ENCODE measurements at places on chromosomes 4 and X. TPM values are rescaled to one million over a fixed set of nuclear protein-coding genes. Genes with fewer than 3 reads are reported as not detected.
A peak's percentile ranks its signal among the peaks of the same experiment; 100 is the strongest.

- H3K36me3 ChIP-seq: no peaks in the 10 kb centered on the region
- H3K27ac ChIP-seq: no peak overlapping the region
- H3K4me3 ChIP-seq: no peak overlapping the region
- H3K4me1 ChIP-seq: peaks cover 8% of the 10 kb centered on the region
- no peak for DNase-seq
These were observed 261.5 kb downstream of the GPC3 start for GRCh38 chrX:133723930-133724329.

GRCh38 chrX:42079968-42080367, 156.6 kb upstream of the CASK start:
- no peaks in the 10 kb centered on the region for H3K27me3 ChIP-seq
- no peak for DNase-seq
- no peak overlapping the region for H3K4me3 ChIP-seq
- H3K36me3 ChIP-seq: peaks cover 2% of the 10 kb centered on the region
- H3K4me1 ChIP-seq: no peaks in the 10 kb centered on the region
- H3K27ac ChIP-seq: no peak overlapping the region

The ANKRD50 gene
- total RNA-seq: 29.3 TPM

The HDX gene
- total RNA-seq: 10.6 TPM

- no peak within 1 kb of the TSS for H3K27ac ChIP-seq
- no peak within 1 kb of the TSS for H3K4me3 ChIP-seq
- no peaks in the 10 kb centered on the region for H3K4me1 ChIP-seq
- no peak for DNase-seq
These were observed at the start of gene SMIM31 for GRCh38 chr4:164753873-164754488. TSS of gene SMIM31 (plus strand) at chr4:164754131. CDS start at chr4:164770444, 16,313 bp downstream.

GRCh38 chr4:93199492-93199891, 629.1 kb upstream of the ATOH1 start:
- peak; percentile 4 for DNase-seq
- no peaks in the 10 kb centered on the region for H3K27me3 ChIP-seq
- H3K27ac ChIP-seq: no peak overlapping the region
- H3K36me3 ChIP-seq: no peaks in the 10 kb centered on the region

- H3K36me3 ChIP-seq: no peaks in the 10 kb centered on the region
- H3K4me1 ChIP-seq: peaks cover 10% of the 10 kb centered on the region
- DNase-seq: no peak
- H3K27ac ChIP-seq: no peak overlapping the region
- no peak overlapping the region for H3K4me3 ChIP-seq
These were observed 24.7 kb downstream of the ETNPPL start for GRCh38 chr4:108738003-108738706.

The PNMA5 gene
- total RNA-seq: not detected

DNA sequence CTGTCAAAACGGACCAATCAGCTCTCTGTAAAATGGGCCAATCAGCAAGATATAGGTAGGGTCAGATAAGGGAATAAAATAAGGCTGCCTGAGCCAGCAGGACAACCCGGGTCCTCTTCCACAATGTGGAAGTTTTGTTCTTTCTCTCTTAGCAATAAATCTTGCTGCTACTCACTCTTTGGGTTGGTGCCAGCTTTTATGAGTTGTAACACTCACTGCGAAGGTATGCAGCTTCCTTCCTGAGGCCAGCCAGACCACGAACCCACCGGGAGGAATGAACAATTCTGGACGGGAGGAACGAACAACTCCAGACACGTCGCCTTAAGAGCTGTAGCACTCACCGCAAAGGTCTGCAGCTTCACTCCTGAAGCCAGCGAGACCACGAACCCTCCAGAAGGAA, 287.8 kb downstream of the RAPGEF2 start:
- H3K27ac ChIP-seq: no peak overlapping the region
- peaks cover 11% of the 10 kb centered on the region for H3K36me3 ChIP-seq
- DNase-seq: no peak
- H3K4me3 ChIP-seq: no peak overlapping the region

The JADE3 gene
- total RNA-seq: 18.8 TPM

The TMEM271 gene
- total RNA-seq: 0.32 TPM

DNA sequence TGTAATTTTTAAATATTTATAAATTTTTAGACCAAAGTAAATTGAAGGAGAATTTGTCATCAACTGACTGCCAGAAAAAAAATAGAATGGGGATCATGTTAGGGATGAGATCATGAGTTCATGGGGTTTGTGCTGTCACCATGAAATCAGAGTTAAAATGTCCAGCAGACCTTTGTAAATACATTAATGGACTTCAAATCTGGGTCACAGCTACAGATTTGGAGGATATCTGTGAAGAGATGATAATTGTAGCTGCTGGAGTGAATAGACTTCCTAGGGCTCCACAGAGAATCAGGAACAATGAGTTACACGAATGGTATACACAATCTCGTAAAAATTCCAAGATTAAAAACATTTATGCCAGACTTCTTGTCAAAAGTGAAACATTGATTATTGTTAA, 6.6 kb downstream of the FSTL5 start:
- peaks cover 5% of the 10 kb centered on the region for H3K4me1 ChIP-seq
- H3K4me3 ChIP-seq: no peak overlapping the region
- H3K27ac ChIP-seq: no peak overlapping the region
- H3K36me3 ChIP-seq: no peaks in the 10 kb centered on the region

- peaks cover 2% of the 10 kb centered on the region for H3K36me3 ChIP-seq
- no peaks in the 10 kb centered on the region for H3K27me3 ChIP-seq
These were observed 722.4 kb upstream of the TENM3 start for GRCh38 chr4:181520790-181521189.

The KCTD8 gene
- total RNA-seq: not detected

The IRAK1 gene
- total RNA-seq: 119 TPM

The TEX11 gene
- not detected for total RNA-seq

DNA sequence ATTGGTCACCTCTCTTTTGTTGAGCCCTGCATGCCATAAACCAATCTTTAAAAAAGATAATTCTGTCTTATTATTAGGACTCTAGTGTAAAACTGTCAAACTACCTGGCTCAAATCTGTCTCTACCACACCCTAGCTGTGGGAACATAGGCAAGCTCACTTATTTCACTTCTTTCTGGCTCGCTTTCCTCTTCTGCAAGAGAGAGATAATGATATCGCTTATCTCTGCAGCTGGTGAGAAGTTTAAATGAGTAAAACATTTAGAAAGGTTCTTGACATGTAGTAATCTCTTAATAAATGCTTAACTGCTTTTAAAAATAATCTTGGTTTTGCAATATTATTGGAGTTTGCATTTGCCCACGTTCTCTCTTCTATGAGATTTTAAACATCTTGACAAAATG, 1109.2 kb downstream of the RAPGEF2 start:
- H3K4me3 ChIP-seq: no peak overlapping the region
- no peaks in the 10 kb centered on the region for H3K27me3 ChIP-seq
- H3K36me3 ChIP-seq: no peaks in the 10 kb centered on the region
- no peak for DNase-seq
- H3K4me1 ChIP-seq: peaks cover 5% of the 10 kb centered on the region
- no peak overlapping the region for H3K27ac ChIP-seq

DNA sequence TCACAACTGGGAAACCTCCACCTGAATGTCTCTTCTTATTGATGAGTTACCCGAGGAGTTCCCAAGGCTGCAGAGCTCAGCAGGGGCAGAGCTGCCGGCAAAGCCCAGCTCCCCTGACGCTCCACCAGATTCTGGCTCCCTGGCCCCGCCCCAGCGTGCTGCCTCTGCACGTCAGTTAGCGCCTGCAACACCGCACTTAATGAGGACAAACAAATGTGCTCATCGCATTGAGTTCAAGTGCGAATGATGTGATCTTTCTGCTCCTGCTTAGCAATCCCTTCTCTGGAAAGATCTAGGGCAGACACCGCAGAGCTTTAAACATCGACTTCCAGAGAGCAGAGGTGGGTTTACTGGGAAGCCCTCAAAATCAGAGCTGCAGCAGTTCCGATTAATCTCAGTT, 55.5 kb upstream of the FBXW7 start:
- H3K27me3 ChIP-seq: peaks cover 8% of the 10 kb centered on the region
- H3K4me1 ChIP-seq: peaks cover 22% of the 10 kb centered on the region
- no peaks in the 10 kb centered on the region for H3K36me3 ChIP-seq
- peak overlapping the region; percentile 68 for H3K4me3 ChIP-seq

GRCh38 chr4:184193556-184194525, 23.8 kb downstream of the ENPP6 start:
- no peaks in the 10 kb centered on the region for H3K27me3 ChIP-seq
- H3K4me1 ChIP-seq: peaks cover 14% of the 10 kb centered on the region
- DNase-seq: no peak
- H3K4me3 ChIP-seq: no peak overlapping the region

DNA sequence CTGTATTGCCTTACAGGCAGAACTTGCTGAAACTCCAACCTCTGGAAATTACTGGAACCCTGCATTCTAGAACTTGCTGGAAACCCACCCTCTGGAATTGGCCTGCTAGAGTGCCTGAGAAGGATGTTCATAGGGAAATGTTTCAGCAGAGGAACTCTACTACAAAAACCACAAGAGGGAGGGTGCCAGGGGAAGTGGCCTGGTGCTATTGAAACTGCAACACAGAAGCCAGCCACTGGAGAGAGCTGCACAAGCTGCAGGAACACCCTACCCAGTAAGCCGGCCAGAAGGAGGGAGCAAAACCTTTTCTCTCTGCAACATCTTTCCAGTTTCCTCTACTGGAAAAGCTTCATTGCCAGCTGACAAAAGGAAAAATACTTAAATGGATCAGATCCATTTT, 2.5 kb upstream of the BRWD3 start:
- DNase-seq: no peak
- no peak overlapping the region for H3K27ac ChIP-seq
- H3K27me3 ChIP-seq: no peaks in the 10 kb centered on the region
- H3K36me3 ChIP-seq: no peaks in the 10 kb centered on the region
- peak overlapping the region; percentile 47 for H3K4me3 ChIP-seq
- peaks cover 5% of the 10 kb centered on the region for H3K4me1 ChIP-seq

DNA sequence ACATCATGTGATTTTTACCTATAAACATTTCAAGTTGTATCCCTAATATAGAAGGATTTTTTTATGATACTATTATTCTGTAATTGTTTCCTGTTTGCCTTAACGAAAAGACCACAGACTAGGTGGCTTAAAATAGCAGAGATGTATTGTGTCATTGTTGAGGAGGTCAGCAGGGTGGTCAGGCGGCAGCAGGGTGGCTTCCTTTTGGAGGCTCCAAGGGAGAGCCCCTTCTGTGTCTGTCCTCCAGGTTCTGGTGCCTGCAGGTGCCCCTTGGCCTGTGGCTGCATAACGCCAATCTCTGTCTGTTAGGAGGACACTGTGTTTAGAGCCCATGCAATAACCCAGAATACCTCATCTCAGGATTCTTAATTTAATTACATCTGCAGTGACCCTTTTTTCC, 118.1 kb downstream of the TBL1X start:
- peaks cover 5% of the 10 kb centered on the region for H3K36me3 ChIP-seq
- no peak for DNase-seq
- H3K27me3 ChIP-seq: no peaks in the 10 kb centered on the region
- peaks cover 17% of the 10 kb centered on the region for H3K4me1 ChIP-seq

GRCh38 chr4:630656-631055, 5.3 kb downstream of the PDE6B start:
- H3K4me1 ChIP-seq: no peaks in the 10 kb centered on the region
- DNase-seq: no peak
- no peak overlapping the region for H3K27ac ChIP-seq

The GAGE13 gene
- not detected for total RNA-seq

- no peak overlapping the region for H3K27ac ChIP-seq
- H3K4me3 ChIP-seq: no peak overlapping the region
- H3K27me3 ChIP-seq: no peaks in the 10 kb centered on the region
- DNase-seq: no peak
- H3K36me3 ChIP-seq: no peaks in the 10 kb centered on the region
These were observed 3.2 kb downstream of the TDO2 start for GRCh38 chr4:155906554-155907247.

GRCh38 chr4:77466430-77466829, 139.2 kb upstream of the CXCL13 start:
- no peaks in the 10 kb centered on the region for H3K4me1 ChIP-seq
- no peak for DNase-seq
- no peak overlapping the region for H3K27ac ChIP-seq
- no peaks in the 10 kb centered on the region for H3K36me3 ChIP-seq
- H3K27me3 ChIP-seq: peaks cover 13% of the 10 kb centered on the region

- DNase-seq: no peak
- H3K36me3 ChIP-seq: no peaks in the 10 kb centered on the region
These were observed 304.6 kb upstream of the TENM3 start for GRCh38 chr4:181938631-181939030.

The CT45A9 gene
- not detected for total RNA-seq

DNA sequence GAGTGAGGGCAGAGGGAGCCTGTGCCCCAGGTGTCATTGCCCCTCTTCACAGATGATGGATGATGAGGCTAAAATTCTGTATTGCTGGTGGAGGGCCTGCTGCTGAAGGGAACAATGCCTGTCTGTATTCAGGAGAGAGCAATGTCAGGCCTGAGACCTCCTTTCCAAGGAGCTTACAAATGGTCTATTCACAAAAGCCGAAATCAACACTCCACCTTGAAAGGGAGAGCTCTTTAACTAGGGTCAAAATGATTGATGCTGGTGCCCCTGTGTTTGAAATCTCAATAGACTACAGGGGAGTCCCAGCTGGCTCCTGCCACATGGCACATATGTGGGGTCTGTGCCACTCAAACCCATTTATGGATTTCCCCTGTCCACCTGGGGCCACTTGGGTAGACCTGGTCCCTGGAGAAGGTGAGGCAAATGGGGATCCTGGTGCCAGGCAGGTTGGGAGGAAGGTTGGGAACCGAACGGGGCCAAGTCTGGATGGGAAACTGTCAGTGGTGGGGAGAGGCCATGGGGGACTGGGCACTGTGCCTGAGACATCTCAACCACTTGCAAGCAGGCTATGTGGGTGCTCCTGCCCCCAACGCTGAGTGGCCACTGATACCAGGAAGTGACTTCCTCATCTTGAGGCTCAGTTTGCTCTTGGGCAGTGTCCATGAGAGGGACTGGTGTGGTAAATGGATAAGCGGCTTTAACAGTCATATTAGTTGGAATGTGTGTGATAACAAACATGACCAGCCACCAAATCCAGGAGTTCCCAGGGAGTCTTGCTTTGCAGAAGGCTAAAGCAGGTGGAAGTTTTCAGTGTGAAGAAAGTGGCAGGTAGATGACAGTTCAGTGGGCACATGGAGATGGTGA, 223.8 kb upstream of the PSAPL1 start:
- no peak overlapping the region for H3K27ac ChIP-seq
- no peaks in the 10 kb centered on the region for H3K36me3 ChIP-seq
- DNase-seq: no peak
- peaks cover 9% of the 10 kb centered on the region for H3K27me3 ChIP-seq

DNA sequence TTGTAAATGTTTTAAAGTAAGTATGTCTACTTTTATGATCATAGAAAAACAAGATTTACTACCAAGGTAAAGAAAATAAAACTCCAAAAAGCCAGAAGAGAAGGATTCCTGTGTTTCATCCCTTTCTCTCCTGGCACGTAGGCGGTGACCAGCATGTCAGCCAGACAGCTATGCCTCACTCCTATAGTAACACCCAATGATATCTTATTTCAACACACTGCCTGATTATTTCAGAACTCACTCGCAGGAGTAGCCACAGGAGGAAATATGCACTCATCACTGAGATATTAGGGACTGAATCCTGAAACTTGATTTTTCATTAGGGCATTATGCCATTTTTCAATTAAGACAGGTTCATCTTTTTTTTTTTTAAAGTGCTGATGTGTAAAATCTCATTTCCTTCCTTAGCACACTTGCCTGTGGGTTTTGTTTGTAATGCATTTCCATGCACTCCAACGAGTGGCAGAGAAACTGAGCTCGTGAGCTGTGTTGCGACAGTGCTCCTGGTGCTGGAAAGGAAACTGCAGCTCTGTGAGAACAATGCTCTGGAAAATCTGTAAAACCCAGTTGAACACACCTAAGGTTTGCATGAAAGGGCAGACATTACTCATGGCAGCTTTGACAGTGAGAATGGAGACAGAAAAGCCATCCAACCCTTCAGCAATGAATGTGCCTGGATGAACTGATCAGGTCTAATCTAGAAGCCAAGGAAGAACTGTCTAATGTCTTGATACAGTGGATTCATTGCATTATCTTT, 18.2 kb downstream of the RAI2 start:
- H3K27ac ChIP-seq: no peak overlapping the region
- no peaks in the 10 kb centered on the region for H3K36me3 ChIP-seq
- H3K4me3 ChIP-seq: no peak overlapping the region
- H3K27me3 ChIP-seq: peaks cover 3% of the 10 kb centered on the region
- H3K4me1 ChIP-seq: no peaks in the 10 kb centered on the region
